ENCODE measurements at places on chromosomes 6 and 20.

- no peak for DNase-seq
Observed at GRCh38 chr6:126063512-126064146, 77.3 kb downstream of the TRMT11 start.

DNA sequence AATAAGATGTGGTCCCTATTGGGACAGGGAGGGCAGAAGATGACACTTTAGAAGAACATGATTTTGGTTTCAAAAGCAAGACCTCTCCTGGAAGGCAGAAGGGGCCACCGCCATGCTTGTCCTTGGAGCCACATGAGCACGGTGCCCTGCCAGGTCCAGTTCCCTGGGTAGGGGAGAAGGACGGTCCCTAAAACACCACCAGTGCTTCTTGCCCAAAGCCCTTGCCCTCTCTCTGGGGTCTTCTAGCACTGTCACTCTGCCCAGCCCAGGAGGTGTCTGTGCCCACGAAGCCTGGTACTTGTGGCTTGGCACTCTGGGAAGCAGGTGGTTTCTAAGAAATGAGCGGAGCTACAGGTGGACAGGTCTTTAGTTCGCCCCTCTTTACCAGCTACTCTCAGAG, 46.0 kb downstream of the PLCG1 start:
- DNase-seq = no peak

DNA sequence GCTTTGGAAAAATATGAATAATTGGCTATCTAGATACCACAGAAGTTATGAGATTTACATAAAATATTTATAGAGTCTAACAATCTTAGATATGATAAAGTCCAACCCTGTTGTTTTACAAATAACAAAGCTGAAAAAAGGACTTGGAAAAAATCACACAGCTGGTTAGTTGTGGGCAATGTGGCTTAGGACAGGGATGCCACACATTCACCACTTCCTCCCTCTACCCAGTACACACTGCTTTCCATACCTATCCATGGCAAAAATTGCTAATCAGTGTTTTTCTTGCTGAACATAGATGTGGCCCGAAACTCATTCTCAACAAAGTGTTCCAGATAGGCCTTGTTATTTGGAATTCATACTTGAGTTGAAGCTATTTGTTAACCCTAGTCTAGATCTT, 147.3 kb upstream of the BMP5 start:
- no peak for DNase-seq

GRCh38 chr20:58224974-58225373, 3.5 kb downstream of the ANKRD60 start:
- no peak for DNase-seq

- DNase-seq = no peak
Observed at GRCh38 chr20:34074101-34074760, 37.8 kb downstream of the EIF2S2 start.

DNA sequence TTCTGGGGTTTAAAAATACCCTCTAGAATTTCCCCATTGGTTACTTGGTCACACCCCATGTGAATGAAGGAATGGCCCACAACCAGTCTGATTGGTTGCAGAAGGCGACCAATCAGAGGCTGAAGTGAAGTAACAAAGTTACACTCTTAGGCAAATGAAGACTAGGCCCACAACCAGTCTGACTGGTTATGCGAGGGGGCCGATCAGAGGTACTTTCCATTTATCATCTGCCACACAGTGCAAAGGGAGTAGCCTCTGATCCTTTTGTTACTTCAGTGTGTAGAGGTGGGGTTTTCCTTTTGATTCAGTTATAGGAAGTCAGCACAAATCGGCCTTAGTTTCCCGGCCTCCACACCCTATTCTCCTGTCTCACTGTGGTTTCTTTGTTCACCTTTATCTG, 61.2 kb upstream of the SGK1 start:
- no peak for DNase-seq

DNA sequence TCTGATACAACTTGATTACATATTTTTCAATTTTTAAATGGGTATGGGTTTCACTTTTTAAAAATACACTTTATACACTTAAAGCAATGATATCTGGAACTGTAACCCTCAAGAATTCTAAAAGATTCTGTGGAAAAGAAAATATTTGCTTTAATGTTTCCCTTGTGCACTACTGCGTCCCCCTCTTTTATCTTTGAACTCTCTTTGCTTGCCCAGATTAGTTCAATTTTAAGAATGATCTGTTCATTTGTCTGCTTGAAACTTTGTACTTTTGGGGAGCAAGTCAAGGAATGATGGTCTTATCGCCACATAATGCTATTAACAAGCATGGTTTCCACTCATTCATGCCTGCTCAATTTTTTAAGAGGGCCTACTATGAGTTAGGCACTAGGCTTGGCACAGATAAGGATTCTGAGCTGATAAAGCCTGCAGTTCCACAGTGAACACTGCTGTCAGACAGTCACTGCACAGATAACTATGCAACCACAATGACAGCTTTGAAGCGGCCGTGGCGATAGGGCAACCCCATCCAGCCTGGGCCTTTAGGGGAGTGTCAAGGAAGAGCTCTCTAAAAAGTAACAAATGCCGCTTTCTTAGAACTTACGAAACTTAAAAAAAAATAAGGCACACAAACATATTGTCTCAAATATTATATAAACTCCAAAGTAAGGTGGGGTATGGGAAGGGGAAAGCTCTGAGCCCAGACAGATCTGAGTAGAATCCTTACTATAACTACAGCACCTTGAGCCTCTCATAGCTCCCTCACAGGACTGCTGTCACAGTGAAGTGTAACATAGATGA, 29.7 kb downstream of the FYN start:
- no peak for DNase-seq

DNA sequence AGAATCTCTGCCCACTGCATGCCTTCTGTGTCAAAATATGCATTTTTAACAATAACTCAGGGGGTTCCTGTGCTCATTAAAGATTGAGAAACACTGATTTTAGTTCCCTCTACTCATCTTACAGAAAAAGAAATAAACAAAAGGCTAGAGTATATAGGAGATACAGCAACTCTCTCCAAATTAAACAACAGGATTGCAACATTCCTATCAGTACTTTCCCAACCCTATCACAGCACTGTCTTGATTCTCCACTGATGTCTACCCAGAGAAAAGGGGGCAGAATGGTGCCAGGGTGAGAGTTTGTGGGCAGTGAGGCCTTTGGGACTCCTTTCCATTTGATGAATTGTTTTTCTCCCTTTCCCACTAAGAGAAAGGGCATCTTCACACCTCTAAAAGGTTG, 4.7 kb downstream of the OTOR start:
- no peak for DNase-seq

Data from NCI-H1105 (cell line).